ENCODE measurements at places on chromosomes 16 and 17. TPM values are rescaled to one million over a fixed set of nuclear protein-coding genes. Genes with fewer than 3 reads are reported as not detected.

RSPRY1 gene
- 106 TPM for total RNA-seq

GRCh38 chr16:67917140-67917851, 14.4 kb downstream of the CTRL start:
- peak; percentile 40 for DNase-seq

DNA sequence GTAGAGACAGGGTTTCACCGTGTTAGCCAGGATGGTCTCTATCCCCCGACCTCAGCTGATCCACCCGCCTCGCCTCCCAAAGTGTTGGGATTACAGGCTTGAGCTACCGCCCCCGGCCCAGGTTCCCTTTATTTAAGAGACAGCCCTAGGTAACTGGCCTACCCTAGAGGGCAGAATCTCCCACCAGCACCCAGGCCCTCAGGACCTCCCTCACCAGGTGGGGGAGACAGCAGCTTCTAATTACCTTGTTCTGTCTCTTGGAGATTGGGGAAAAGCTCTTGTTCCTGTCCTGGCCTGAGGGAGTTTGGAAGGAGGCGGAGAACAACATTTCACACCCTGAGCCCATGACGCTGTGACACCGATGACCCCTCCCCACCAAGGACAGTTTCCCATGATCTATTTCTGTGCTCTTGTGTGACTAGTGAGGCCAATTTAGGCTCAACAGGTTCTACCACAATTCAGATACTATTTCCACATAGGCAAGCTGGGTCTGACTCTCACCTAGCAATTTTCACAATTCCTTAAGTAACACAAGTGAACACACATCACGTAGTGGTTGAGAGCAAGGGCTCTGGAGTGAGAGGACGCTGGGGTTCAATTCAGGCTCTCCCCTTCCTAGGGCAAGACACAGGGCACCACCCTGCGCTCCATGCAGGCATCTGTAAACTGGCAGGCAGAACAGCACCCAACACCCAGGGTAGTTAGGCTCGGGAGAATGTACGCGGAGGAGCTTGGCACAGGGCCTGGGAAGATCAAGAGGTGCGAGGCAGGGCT, 20.4 kb downstream of the HDAC5 start:
- no peak for DNase-seq

DNA sequence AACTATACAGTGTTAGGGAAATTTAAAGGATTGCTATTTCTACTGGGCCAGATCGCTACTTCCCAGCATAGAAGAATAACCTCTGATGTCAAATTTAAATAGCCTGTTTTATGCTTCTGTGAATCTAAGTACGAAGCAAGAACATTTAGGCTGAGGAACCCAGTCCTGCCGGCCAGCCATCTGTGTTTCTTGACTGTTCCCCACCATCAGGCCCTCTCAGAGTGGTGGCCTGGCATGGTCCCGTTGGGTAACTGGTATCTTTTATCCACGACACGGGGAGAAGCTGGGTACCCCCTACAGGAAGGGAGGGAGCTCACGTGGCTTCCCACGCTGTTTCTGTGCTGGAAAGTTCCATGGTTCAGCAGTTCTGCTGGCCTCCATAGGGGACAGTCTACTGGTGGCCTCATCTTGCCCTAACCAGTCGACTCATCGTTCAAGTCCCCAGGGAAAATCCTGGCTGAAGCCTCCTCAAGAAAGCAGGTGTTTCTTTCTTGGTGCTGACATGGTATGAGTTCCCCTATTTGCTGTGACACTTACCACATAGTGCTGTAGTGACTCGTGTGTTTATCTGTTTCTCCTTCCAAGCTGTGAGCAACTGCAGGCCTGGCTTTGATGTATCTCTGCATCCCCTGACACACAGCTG, 201.7 kb upstream of the NLRP1 start:
- DNase-seq: peak; percentile 38

GRCh38 chr17:49260817-49261291, 30.3 kb upstream of the PHOSPHO1 start:
- no peak for DNase-seq

GRCh38 chr16:10552281-10552680, 28.1 kb downstream of the EMP2 start:
- DNase-seq: no peak

TSPOAP1 gene
- 31.1 TPM for total RNA-seq

- DNase-seq: no peak
These were observed 43.1 kb upstream of the AMZ2 start for GRCh38 chr17:68204736-68205135.

- DNase-seq: no peak
These were observed 2.8 kb downstream of the MYCBPAP start for GRCh38 chr17:50511058-50511457.

GRCh38 chr16:4933433-4933832, 3.5 kb downstream of the PPL start:
- no peak for DNase-seq

DNA sequence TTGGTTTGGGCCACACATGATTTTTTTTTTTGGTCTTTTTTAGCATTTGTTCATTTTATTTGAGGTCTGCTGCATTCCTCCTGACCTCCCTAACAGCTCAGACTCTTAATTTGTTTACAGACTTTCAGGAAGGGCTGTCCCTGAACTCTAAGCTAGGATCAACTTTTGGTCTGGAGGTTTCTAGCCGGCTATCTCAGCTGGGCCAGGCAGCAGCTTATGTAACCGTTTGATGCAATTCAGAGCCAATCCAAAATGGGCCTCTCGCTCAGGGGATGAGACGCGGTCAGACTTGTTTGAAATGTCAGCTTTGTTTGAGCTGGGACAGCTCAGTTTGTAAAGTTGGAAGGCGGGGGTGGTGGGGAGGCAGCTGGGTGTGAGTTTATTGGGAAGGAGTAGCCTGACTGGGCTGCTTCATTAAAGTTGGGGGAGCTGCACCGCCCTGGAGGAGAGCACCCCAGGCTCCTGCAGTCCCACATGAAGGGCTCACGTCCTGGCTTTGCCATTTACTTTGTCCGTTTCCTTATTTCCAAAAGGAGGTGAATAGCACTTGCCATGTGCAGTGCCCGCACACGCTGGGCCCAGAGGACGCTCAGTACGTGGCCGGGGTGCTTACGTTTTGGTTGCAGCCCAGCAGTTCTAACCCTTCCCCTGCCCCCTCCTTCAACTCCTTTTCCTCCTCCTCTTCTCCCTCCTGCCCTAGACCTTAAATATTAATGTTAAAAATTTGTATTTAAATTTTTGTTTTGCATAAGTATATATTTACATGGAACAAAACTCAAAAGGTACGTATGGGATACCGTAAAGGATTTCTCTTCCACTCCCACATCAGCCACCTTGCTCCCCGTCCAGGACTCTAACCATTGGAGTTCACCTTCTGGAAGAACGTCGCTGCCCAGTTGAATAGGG, 121.2 kb downstream of the SNX29 start:
- DNase-seq: peak; percentile 42

TMEM114 gene
- total RNA-seq: not detected

DNA sequence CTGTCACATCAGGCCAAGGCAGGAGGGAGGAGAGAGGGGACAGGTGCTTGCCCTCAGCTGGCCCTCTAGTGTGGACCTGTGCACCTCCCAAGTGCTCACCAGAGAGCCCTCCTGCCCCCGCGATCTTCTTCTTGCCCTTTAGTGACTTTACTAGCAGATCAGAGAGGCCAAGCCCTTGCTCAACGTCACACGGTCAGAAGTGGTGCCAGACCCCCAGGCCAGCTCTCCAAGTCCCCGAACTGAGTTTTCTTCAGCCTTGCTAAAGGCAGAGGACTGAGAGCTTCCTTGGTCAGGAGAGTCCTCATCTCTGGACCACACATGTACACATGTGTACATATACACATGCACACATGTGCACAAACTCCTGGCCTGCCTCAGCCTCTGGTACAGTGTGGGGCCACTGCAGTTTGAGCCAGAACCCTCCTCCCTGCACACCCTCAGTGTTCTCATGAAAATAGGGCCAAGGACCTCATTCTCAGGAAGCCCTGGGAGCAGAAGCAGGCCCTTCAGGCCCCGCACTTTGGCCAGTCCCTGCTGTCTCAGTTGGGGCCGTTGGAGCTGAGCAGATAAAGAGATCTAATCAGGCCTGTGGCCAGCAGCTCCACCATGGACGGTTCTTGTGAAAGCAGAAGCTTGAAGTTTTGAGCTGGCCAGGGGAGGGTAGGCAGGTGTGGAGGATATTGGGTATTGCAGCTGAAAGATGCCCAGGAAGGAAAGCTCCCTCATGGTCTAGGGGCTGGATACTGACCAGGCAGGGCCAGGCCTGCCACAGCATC, 7.4 kb upstream of the EPX start:
- no peak for DNase-seq

DNA sequence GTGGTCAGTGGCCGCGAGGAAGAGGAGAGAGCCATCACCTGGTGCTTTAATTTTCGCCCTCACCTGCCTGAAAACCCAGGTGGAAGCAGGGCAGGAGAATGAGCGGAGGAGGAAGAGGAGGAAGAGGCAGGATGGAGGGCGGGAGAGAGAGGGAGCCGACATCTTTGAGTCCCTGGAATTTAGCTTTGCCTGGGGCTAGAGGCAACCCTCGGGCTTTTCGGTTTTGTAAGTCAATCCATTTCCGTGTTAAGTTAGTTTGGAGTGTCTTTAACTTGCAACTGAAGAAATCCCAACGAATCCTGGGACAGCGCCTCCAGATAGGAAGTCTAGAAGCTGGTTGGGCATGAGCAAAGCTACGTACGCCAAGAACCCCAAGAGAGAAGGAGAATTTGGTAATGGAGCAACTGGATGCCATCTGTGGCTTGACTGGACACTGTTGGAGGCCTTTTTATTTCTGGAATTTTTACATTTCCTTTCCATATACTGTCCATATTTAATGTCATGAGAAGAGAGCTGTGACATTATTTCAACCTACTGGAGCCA, 36.9 kb upstream of the ATP2A3 start:
- no peak for DNase-seq

DNA sequence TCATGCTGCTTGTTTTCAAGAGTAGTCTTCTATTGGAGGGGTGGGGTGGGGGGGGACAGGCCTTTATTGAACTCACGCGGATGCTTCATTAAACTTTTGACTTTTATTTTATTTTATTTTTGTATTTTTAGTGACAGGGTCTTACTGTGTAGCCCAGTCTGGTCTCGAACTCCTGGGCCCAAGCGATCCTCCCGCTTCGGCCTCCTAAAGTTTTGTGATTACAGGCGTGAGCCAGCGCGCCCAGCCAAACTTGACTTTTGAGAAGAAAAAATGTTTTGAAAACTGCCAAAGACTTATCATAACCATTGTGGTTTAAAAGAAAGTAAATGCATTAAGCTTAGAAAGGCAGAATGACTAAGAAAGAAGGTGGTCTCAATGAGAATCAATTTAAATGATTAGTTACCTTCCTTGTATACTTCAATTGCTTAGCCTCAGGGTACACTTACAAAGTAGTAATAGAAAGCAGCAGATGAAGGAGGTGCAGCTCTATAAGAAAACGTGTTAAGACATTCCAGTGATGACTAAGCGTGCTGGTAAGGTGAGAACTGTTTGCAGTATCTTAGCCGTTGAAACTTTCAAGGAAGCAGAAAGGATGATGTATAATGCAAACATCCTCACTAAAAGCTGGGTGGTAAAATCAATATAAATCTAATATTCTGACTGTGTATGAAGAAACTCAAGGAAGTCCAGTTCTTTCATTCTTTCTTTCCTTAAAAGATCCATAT, 1.2 kb downstream of the AP2B1 start:
- DNase-seq: no peak

DNA sequence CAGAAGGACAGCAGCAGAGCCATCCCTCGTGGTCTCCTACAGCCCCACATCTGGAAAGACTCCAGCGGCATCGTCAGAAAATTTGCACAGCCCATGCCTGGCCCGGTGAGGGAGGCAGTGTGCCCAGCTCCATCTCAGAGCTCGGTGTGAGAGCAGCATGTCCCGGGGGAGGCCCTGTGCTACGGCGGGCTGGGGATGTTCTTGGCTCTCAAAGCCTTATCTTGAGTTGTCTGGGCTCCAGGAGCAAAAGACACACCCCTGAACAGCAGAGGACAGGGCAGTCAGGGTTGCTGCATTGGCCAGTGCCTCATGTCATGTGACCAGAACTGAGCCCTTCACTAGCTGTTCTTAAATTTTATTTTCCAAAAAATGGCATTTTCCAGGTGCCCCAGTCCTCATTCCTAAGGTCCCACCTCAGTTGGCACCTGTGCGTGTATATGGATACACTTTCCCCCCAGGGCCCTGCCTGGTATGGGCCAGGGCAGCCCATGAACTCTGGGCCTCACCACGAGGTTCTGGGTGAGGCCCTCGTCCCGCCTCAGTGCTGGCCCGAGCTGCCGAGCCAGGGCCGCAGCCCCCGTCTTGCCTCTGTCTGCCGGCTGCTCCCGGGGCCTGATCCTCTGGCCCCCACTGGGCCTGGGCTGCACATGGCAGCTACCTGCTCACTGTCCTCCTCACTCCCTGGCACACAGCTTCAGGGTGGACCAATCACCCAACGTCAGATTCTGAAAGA, 3.0 kb downstream of the NUDT16L1 start:
- DNase-seq: no peak

- DNase-seq: peak; percentile 80
These were observed at the start of gene SEZ6 for GRCh38 chr17:29005936-29006511. Gene SEZ6 (minus strand): TSS chr17:29006033. CDS start chr17:29005869, 164 bp downstream.

BCO1 gene
- total RNA-seq: not detected

All from MG63 (cell line).